Bladder microvascular endothelial cell (primary cell): ENCODE measurements at places on chromosomes 6 and 20. TPM values are rescaled to one million over a fixed set of nuclear protein-coding genes. Genes with fewer than 3 reads are reported as not detected.

The PSMB9 gene
- total RNA-seq, result 27.0 and 55.5 TPM in 2 replicates

The CUTA gene
- 52.1 and 53.3 TPM in 2 replicates for total RNA-seq

The PRKN gene
- total RNA-seq, result 0.16 and 0.19 TPM in 2 replicates

The LINC00237 gene
- total RNA-seq, result not detected in 2 replicates

The BCAS4 gene
- total RNA-seq, result 0.16 and 1.4 TPM in 2 replicates

The TRDN gene
- not detected in 2 replicates for total RNA-seq

The BMP5 gene
- total RNA-seq, result not detected in 2 replicates

The SNX3 gene
- total RNA-seq, result 170 and 193 TPM in 2 replicates

The CALHM6 gene
- total RNA-seq, result 0.50 and 1.3 TPM in 2 replicates

The PEX7 gene
- total RNA-seq, result 2.3 and 3.5 TPM in 2 replicates

The ZNF76 gene
- total RNA-seq, result 17.3 and 31.0 TPM in 2 replicates

The TINAG gene
- total RNA-seq, result not detected in 2 replicates

The GGTLC1 gene
- not detected in 2 replicates for total RNA-seq

The RBCK1 gene
- total RNA-seq, result 57.3 and 88.6 TPM in 2 replicates

The DOK5 gene
- total RNA-seq, result 0.16 and 0.50 TPM in 2 replicates

The POLR1H gene
- total RNA-seq, result 26.9 and 35.3 TPM in 2 replicates

The FAM83B gene
- not detected in 2 replicates for total RNA-seq

The RRP36 gene
- total RNA-seq, result 59.3 and 85.0 TPM in 2 replicates

The GINS1 gene
- 8.8 and 14.9 TPM in 2 replicates for total RNA-seq

The ANKRD6 gene
- total RNA-seq, result 5.0 and 13.0 TPM in 2 replicates

The CAGE1 gene
- total RNA-seq, result under 0.01 and 0.06 TPM in 2 replicates
